ENCODE measurements at places on chromosomes 6 and 20.

GRCh38 chr6:10587656-10588406, 66.7 kb downstream of the GCNT2 start:
- no peak for DNase-seq

GRCh38 chr6:62392291-62392690, 106.3 kb upstream of the KHDRBS2 start:
- DNase-seq, result no peak

DNA sequence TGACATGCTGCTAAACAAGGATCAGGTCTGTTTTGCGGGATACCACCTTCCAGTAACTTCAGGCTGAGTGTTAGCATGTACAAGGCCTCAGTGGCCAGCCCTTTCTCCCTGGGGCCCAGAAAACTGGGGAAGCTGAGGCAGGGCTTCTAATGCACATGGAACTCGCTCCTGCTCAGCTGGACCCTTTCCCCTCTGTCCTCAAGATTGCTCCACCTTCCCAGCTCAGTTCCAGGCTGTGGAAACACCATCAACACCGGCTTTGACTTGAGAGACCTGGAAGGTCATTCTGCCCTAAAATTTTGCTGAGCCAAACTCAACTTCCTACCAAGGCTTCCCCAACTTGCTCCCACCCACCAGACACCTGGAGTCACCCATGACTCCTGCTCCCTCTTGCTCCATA, 4.2 kb upstream of the BLCAP start:
- DNase-seq, result no peak

- no peak for DNase-seq
Observed at GRCh38 chr6:15322184-15322583, 76.3 kb downstream of the JARID2 start.

DNA sequence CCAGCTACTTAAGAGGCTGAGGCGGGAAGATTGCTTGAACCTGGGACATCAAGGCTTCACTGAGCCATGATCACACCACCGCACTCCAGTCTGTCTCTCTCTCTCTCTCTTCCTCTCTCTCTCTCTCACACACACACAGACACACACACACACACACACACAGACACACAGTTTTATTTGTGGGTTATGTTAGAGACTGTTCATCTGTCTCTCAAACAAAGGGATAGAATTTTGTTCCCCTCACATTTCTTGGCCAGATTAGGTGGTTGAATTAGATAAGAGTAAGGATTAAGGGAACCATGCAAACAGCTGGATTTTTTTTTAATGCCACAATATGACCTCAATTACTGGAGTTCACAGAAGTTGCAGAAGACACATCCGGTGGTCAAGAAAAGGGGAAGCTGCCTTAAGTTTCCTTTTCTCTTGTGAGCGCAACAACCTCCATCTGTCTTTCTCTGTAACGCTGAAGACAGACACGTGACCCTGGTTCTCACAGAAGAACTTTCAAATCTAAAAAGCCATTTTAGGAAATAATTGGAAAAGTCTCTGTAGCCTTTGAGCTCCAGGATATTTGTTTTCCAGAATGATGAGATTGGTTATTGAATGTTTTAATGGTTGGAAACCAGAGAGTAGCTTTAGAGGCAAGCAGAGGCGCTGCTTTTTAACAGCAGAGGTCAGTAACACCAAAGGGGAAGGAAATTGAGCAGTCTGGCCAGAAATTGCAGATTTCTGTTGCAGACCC, 32.9 kb upstream of the LGSN start:
- no peak for DNase-seq

DNA sequence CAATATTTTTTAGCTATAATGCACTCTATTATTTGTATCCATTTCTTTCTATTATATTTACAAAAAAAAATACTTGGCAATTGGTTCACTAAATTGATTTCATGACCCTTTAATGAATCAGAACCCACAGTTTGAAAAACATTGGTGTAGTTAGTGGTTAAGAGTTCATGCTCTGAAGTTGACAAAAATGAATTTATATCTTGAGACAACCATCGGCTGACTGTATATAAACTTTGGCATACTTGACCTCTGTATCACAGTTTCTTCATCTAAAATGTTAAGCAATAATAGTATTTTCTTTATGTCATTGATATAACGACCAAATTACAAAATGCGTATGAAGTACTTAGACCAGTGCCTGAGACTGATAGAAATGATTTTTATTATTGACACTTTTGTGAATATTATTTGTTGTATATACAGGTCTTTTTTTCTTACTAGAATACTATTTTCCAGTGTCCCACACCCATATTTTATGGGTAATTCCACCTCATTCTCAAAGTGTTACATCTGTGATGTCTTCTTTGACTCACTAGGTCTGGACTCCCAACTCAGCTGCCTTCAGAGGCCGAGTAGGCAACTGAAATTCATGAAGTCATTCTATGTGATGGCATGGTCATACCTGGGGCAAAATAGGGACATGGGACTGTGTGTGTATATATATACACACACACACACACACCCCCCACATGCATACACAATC, 459.2 kb downstream of the RFPL4B start:
- no peak for DNase-seq

- no peak for DNase-seq
Observed at GRCh38 chr6:115191989-115192388, 849.2 kb upstream of the HS3ST5 start.

DNA sequence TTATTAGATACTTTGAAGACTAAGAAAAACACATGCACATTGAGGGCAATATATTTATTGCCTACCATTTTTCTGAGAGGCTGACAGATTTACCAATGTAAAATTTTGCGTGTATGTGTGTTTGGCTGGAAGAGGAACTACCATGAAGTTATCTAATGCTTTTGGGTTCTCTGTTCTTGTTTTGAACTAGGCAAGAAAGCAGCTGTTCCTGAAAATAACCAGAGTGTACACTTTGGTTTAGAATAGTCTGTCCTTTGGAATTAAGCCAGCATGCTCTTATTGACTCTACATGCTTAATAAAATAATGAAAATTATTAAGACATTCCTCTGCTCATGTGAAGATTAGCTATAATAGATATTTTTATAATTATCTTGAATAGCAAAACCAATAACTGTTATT, 129.2 kb downstream of the MYB start:
- DNase-seq, result no peak

DNA sequence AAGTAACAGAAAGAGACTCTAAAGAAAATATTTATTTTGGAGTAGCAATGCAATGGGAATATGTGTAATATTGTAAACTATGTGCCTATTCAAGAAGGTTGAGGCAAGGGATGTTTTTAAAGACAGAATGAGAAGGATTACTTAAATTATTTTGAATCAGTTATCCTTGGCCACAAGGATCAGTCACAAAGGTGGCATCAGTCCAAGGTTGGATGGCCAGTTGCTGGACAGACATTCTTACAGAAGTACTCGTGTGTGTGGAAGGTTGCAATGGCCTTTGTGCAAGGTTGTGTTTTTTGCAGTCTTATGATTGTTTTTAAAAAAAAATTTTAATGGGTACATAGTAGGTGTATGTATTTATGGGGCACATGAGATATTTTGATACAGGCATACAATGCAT, 2.0 kb downstream of the QRSL1 start:
- DNase-seq, result no peak

- DNase-seq, result no peak
Observed at GRCh38 chr20:3741836-3742458, 9.5 kb downstream of the HSPA12B start.

DNA sequence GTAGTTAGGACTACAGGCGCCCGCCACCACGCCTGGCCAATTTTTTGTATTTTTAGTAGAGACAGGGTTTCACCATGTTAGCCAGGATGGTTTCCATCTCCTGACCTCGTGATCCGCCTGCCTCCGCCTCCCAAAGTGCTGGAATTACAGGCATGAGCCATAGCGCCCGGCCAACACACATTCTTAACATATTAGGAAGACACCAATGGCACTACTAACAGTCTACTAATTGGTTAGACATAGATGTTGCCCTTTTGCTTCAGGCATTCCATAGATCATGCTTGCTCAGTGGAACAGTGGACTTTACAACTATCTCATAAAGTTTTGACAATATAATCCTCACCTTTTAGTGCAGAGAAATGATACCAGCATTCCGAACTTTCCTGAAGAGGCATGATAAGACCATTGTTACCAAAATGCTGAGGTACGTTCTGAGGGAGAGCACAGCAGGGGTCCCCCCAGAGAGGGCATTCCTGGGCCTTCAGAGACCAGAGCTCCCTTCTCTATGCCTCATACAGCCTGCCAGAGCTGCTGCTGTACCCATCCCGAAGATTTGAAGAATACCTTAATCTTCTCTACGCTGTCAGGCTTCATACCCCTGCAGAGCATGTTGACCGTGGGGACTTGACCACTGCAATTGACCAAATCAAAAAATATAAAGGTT, 89.4 kb downstream of the ECT2L start:
- no peak for DNase-seq

DNA sequence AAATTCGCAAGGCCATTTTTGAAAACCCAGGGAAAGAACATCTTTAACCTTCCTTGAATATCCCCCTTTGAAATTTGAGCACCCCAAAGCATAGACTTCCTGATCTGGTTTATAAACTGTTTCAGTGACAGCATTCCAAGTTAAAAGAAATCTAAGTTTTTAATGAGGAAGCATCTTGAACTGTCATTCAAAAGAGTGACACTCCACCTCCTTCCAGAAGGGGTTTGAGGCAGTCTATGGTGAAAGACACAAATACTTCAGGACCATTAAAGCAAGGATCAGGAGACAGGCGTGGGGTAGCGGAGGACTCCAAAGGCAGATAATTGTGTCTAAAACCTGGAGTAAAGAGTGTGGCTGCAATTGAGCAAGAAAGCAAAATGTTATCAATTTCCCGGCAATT, 691 bp downstream of the GHRH start:
- no peak for DNase-seq

GRCh38 chr20:21053002-21053762, 53.0 kb downstream of the LINC00237 start:
- no peak for DNase-seq

DNA sequence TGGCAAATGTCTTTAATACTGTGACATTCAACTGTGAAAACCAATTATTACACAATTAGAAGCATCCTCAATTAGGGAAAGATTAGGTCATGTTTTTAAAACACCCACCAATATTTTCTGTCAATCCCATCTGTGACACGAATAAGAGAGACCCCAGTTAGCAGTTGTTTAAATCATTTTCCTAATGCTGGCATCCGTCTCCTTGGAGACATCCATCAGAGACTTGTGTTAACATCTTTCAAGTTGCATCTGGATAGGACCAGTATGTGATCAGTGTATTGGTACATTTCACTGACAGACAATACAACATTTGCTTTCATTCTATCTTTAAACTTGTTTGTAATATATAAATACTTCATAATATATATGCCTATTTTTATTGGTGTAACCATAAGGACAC, 420.7 kb upstream of the RNF217 start:
- no peak for DNase-seq

GRCh38 chr6:141491684-141492083, 641.0 kb upstream of the GJE1 start:
- no peak for DNase-seq

DNA sequence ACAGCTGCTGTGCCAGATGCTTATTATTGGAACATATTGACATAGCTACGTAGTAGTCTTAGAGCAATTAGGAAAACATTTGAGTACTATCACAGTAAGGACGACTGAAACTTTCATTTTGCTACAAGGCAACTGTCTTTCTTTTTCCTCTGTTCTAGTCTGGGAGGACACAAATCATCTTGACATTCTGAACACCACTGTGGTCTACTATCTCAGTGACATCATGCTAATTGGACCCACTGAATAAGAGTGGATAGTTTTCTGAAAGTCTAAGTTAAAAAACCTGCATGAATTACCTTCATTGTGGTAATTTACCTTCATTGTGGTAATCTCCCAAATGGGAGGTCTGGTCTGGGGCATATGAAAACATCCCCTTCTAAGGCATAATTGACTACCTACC, 163.3 kb upstream of the MOCS1 start:
- DNase-seq, result no peak

- no peak for DNase-seq
Observed at GRCh38 chr6:34384321-34385153, 7.9 kb downstream of the NUDT3 start.

- DNase-seq, result no peak
Observed at GRCh38 chr6:107822176-107823046, 1.7 kb downstream of the SCML4 start.

- DNase-seq, result no peak
Observed at GRCh38 chr6:41748542-41748941, 1.3 kb upstream of the PGC start.

- DNase-seq, result no peak
Observed at GRCh38 chr6:124991764-124992295, 29.6 kb downstream of the RNF217 start.

GRCh38 chr6:14068133-14068532, 49.4 kb upstream of the CD83 start:
- DNase-seq, result no peak

- DNase-seq, result no peak
Observed at GRCh38 chr6:143745166-143746133, 67.7 kb downstream of the PHACTR2 start.

DNA sequence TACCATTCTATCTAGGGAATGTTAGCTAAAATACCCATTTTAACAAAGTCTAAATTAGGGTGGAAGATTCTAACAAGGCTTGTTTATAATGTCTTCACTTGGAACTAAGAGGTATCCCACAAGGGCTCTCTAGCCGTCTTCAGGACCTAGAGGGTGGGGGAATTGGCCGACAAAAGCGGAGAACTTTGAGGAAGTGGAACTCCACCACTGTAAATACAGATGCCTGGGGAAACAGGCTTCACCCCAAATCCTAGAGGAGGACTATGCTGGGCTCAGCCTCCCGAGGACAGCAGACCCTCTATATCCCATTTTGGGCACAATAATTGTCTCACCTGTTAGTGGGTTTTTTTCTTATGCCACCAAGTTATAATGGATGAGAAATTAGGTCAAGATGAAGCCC, 58.0 kb upstream of the TFB1M start:
- DNase-seq, result no peak

All from stimulated activated CD8-positive, alpha-beta memory T cell treated with anti-CD3 and anti-CD28 coated beads, Interleukin-12 subunit alpha, Interleukin-12 subunit beta, amount 100 ng/mL, for 4 hours (primary cell).